ENCODE measurements at places on chromosomes 4 and X. TPM values are rescaled to one million over a fixed set of nuclear protein-coding genes. Genes with fewer than 3 reads are reported as not detected.

- H3K4me1 ChIP-seq = peaks cover 39% of the 10 kb centered on the region
- no peaks in the 10 kb centered on the region for H3K27me3 ChIP-seq
- peak overlapping the region; percentile 94 for H3K27ac ChIP-seq
- no peaks in the 10 kb centered on the region for H3K36me3 ChIP-seq
- no peak overlapping the region for H3K4me3 ChIP-seq
Measured at GRCh38 chrX:133544115-133544514, 128.8 kb upstream of the GPC4 start.

DNA sequence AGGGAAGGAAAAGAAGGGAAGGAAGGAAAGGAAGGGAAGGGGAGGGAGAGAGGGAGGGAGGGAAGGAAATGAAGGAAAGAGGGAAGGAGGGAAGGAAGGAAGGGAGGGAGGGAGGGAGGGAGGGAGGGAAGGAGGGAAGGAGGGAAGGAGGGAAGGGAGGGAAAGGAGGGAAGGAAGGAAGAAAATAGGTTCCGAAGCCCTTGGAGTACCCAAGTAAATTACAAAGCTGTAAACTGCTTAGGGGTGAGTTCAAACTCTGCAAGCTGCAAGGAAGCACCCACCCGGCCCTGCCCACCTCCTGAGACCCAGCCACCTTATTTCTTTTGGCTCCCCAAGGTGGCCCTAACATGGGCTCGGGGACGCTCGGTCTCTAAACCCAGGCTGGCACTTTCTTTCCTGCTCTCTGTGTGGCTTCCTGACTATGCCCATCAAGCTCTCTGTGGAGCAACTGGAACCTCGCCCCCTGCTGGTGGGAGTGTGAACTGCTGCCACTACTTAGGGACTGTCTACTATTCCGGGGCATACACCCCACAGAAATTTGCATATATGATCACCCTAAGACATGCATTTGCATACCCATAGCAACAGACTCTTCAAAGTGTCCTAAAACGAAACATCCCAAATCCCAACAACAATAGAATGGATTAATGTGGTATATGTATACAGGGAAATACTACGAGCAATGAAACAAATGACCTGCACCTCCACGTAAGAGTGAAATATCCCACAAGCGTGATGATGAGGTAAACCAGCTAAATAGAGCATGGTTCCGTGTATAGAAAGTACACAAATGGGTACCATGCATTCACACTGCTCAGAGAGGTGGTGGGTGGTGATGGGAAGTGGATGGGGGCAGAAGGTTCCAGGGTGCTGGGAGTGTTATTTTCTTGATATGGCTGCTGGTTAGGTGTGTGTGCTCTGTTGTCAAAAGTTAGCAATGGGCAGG lies 151.7 kb upstream of the TBL1X start:
- H3K36me3 ChIP-seq = no peaks in the 10 kb centered on the region
- no peak overlapping the region for H3K4me3 ChIP-seq
- no peak overlapping the region for H3K27ac ChIP-seq
- DNase-seq = peak; percentile 39

- no peak overlapping the region for H3K27ac ChIP-seq
- no peaks in the 10 kb centered on the region for H3K36me3 ChIP-seq
- no peak for DNase-seq
- H3K4me1 ChIP-seq = no peaks in the 10 kb centered on the region
Measured at GRCh38 chr4:99219479-99219878, 433 bp upstream of the ADH6 start.

DNA sequence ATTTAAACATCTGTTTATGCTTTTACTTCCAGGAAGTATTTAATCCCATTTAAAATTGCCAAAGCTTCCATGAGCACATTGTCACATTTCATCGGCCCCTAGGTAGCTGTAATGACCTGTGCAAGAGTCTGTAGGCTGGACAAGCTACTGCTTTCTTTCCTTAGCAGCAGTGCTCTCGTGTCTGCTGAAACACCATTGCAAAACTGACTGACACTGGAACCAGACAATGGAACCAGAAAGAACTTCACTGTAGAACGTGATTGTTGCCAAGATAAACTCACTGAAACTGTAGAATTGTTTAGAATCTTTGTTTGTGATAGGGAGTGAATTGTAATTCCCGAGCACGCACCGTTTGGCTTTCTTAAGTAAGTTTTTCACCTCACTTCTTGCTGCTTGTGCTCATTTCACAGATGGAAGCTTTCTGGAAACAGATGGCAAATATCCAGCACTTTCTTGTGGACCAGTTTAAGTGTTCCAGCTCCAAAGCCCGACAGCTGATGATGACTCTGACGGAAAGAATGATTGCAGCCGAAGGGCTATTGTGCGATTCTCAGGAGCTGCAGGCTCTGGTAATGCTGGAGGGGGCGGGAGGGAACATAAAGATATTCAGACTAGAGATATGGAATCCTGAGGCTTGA lies 36.9 kb downstream of the EVC start:
- no peak overlapping the region for H3K27ac ChIP-seq
- H3K4me1 ChIP-seq = no peaks in the 10 kb centered on the region
- H3K27me3 ChIP-seq = no peaks in the 10 kb centered on the region
- H3K4me3 ChIP-seq = no peak overlapping the region

DNA sequence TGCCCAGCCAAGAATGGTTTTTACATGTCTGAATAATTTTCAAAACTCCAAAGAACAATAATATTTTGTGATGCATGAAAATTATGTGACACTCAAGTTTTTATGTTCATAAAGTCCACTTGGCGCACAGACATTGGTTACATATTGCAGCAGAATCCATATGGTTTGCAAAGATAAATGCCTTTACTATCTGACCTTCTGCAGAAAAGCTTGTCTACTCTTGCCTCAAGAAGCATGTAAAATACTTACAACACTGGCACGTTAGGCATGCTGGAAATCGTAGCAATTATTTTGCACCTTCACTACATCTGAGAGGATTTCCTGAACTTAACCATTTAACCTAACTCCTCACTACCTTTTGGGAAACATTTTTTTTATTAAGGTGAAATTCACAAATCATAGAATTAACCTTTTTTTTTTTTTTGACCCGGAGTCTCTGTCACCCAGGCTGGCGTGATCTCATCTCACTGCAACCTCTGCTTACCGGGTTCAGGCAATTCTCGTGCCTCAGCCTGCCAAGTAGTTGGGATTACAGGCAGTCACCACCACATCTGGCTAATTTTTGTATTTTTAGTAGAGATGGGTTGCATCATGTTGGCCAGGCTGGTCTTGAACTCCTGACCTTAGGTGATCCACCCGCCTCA lies 3.5 kb upstream of the XG start:
- DNase-seq = no peak
- H3K36me3 ChIP-seq = no peaks in the 10 kb centered on the region
- H3K4me3 ChIP-seq = no peak overlapping the region
- H3K27me3 ChIP-seq = no peaks in the 10 kb centered on the region
- H3K27ac ChIP-seq = no peak overlapping the region

- no peaks in the 10 kb centered on the region for H3K4me1 ChIP-seq
- DNase-seq = no peak
- no peaks in the 10 kb centered on the region for H3K27me3 ChIP-seq
Measured at GRCh38 chr4:182575225-182575624, 332.0 kb downstream of the TENM3 start.

- H3K27me3 ChIP-seq = no peaks in the 10 kb centered on the region
- no peaks in the 10 kb centered on the region for H3K36me3 ChIP-seq
- no peak for DNase-seq
- H3K4me3 ChIP-seq = no peak overlapping the region
- H3K27ac ChIP-seq = no peak overlapping the region
Measured at GRCh38 chr4:152038238-152038637, 277.4 kb upstream of the GATB start.

DNA sequence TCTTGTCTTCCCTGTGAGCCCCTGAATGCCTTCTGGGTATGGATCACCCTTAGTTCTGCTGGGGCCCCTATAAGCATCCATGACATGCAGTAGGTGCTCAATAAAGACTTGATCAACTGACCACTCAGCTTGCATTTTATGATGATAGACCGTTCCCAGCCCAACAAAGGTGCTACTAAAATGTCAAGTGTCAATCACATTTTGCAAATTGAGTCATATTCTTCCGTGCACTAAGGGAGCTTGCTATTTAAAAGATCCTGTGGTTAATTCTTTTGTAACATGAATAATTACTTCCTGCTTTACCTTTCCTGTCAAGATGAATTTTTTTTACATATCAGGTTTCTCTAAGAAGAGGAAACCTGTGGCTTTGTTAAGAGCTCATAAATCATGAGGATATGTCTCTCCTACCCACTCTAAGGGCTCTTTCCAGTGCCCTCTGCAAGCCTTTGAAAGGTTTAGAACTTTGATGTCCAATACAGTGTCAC lies 47.6 kb downstream of the SH3KBP1 start:
- peaks cover 43% of the 10 kb centered on the region for H3K4me1 ChIP-seq
- H3K36me3 ChIP-seq = no peaks in the 10 kb centered on the region
- DNase-seq = peak; percentile 46
- H3K27ac ChIP-seq = no peak overlapping the region
- no peaks in the 10 kb centered on the region for H3K27me3 ChIP-seq

- no peaks in the 10 kb centered on the region for H3K36me3 ChIP-seq
- H3K27me3 ChIP-seq = no peaks in the 10 kb centered on the region
- H3K27ac ChIP-seq = no peak overlapping the region
- DNase-seq = no peak
- H3K4me3 ChIP-seq = no peak overlapping the region
Measured at GRCh38 chr4:14990484-14990883, 11.8 kb upstream of the CPEB2 start.

GRCh38 chr4:150078579-150079080 lies 385 bp downstream of the DCLK2 start:
- H3K27me3 ChIP-seq = peaks cover 25% of the 10 kb centered on the region
- H3K27ac ChIP-seq = no peak overlapping the region
- H3K4me1 ChIP-seq = peaks cover 12% of the 10 kb centered on the region
- no peaks in the 10 kb centered on the region for H3K36me3 ChIP-seq

GRCh38 chr4:171954650-171955049 lies 141.4 kb downstream of the GALNTL6 start:
- DNase-seq = no peak
- no peaks in the 10 kb centered on the region for H3K27me3 ChIP-seq
- H3K36me3 ChIP-seq = no peaks in the 10 kb centered on the region

GRCh38 chrX:23908219-23909004 lies 606 bp downstream of the CXorf58 start:
- peak overlapping the region; percentile 2 for H3K4me3 ChIP-seq
- DNase-seq = no peak
- peaks cover 35% of the 10 kb centered on the region for H3K4me1 ChIP-seq
- H3K27me3 ChIP-seq = no peaks in the 10 kb centered on the region
- H3K36me3 ChIP-seq = no peaks in the 10 kb centered on the region

GRCh38 chr4:71992571-71993312 lies 39.1 kb upstream of the NPFFR2 start:
- DNase-seq = no peak
- H3K4me1 ChIP-seq = no peaks in the 10 kb centered on the region
- H3K36me3 ChIP-seq = no peaks in the 10 kb centered on the region
- no peaks in the 10 kb centered on the region for H3K27me3 ChIP-seq
- no peak overlapping the region for H3K4me3 ChIP-seq

- H3K27ac ChIP-seq = no peak overlapping the region
- H3K4me3 ChIP-seq = no peak overlapping the region
- no peaks in the 10 kb centered on the region for H3K4me1 ChIP-seq
- no peaks in the 10 kb centered on the region for H3K36me3 ChIP-seq
- no peaks in the 10 kb centered on the region for H3K27me3 ChIP-seq
- DNase-seq = no peak
Measured at GRCh38 chr4:111475001-111475400, 670.3 kb upstream of the FAM241A start.

DNA sequence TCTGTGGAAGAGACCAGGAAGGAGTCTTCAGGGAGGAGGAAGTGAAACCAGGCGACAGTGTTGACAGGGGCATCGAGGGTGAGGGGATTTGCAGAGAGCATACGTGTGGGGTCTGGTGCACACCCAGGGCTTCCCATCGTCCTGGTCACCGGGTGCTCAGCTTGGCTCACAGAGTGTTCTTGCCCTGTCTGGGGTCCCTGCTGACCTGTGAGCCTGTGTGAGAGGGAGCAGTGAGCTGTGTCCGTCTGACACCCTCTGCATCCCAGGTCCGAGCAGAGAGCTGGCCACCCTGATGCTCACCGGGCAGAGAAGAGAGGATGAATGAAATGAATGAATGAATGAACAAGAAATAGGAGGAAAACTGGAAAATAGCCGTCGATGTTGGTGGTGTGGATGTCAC lies 46.5 kb downstream of the CPZ start:
- no peaks in the 10 kb centered on the region for H3K36me3 ChIP-seq
- no peak overlapping the region for H3K27ac ChIP-seq
- H3K4me1 ChIP-seq = no peaks in the 10 kb centered on the region
- H3K4me3 ChIP-seq = no peak overlapping the region
- no peak for DNase-seq
- no peaks in the 10 kb centered on the region for H3K27me3 ChIP-seq

- H3K4me3 ChIP-seq = no peak overlapping the region
- no peak for DNase-seq
- no peak overlapping the region for H3K27ac ChIP-seq
- no peaks in the 10 kb centered on the region for H3K4me1 ChIP-seq
Measured at GRCh38 chrX:68648960-68649359, 1.5 kb downstream of the STARD8 start.

DNA sequence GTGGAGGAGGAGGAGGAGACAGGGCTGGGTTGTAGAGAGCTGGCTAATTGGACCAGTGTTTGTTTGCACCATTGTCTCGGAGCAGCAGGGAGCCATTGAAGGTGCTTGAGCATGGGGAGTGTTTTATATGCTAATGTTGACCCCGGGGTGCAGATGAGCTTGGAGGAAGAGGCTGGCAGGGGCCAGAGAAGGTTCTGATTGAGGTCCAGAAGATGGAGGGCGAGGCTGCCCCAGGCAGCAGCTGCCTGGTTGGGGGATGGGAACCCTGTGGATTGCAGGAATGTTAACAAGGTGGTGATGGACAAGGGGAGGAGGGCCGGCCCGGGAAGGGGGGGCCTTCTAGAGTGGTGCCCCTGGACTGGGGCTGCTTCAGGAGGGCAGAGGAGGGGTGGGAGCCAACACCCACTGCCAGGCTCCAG lies 18.0 kb downstream of the DOK7 start:
- no peaks in the 10 kb centered on the region for H3K27me3 ChIP-seq
- no peak overlapping the region for H3K4me3 ChIP-seq
- H3K4me1 ChIP-seq = peaks cover 10% of the 10 kb centered on the region
- no peaks in the 10 kb centered on the region for H3K36me3 ChIP-seq
- no peak overlapping the region for H3K27ac ChIP-seq

- H3K27ac ChIP-seq = no peak overlapping the region
- H3K27me3 ChIP-seq = no peaks in the 10 kb centered on the region
- no peaks in the 10 kb centered on the region for H3K4me1 ChIP-seq
- no peak overlapping the region for H3K4me3 ChIP-seq
- H3K36me3 ChIP-seq = no peaks in the 10 kb centered on the region
- DNase-seq = no peak
Measured at GRCh38 chr4:161952382-161952781, 211.4 kb downstream of the FSTL5 start.

DRP2 gene
- polyA plus RNA-seq = not detected

TENT5D gene
- not detected for polyA plus RNA-seq

PRRG1 gene
- polyA plus RNA-seq = 0.14 TPM

PPEF2 gene
- 0.15 TPM for polyA plus RNA-seq

ARR3 gene
- not detected for polyA plus RNA-seq

CLDN2 gene
- polyA plus RNA-seq = not detected

RPS6KA6 gene
- not detected for polyA plus RNA-seq

TBX22 gene
- polyA plus RNA-seq = not detected

TLR6 gene
- 7.7 TPM for polyA plus RNA-seq

GC gene
- polyA plus RNA-seq = not detected

LRCH2 gene
- not detected for polyA plus RNA-seq

Measured in CD14-positive monocyte (primary cell).